ENCODE measurements at places on chromosomes 1 and 21.

- DNase-seq, result no peak
Observed at GRCh38 chr1:180271272-180272255, 41.5 kb downstream of the LHX4 start.

DNA sequence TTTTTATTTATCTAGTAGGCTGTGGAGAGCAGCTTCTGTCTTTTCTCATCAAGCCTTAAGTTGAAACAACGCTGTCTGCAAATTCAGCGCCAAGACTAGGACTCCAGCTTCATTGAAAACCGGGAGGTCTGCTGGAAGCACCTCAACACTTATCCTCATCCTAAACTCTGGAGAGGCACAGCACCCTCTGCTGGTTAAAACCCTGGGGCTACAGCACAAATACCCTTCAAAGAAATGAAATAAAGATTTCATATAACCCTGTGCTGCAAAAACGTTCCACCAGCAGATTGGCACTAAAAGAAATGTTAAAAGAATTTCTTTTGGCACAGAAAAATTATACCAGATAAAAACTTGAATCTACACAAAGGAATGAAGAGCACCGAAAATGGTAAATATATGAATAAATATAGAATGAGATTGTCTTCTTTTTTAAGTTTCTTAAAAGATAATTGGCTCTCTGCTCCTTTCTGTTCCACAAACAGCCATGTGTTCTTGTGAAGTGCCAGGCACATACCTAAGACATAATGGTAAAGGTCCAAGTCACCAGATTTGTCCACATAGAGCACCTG lies 227.7 kb upstream of the SAMSN1 start:
- DNase-seq, result peak; percentile 80

DNA sequence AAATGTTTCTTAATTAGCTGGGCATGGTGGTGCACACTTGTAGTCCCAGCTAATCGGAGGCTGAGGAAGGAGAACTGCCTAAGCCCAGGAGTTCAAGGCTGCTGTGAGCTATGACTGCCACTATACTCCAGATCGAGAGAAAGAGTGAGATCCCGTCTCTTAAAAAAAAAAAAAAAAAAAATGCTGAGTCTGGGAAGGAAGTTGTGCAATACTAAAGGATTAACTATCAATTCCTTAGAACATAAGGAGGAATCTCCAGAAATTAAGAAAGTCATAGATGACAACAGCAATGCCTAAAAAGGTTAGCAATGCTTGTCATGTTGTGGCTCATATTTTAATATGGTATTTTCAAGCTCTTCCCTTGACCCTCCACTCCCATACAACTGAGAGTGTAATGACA lies 5.3 kb downstream of the LUZP1 start:
- DNase-seq, result no peak

- peak; percentile 58 for DNase-seq
Observed at GRCh38 chr1:37919277-37919676, 27.6 kb downstream of the INPP5B start.

DNA sequence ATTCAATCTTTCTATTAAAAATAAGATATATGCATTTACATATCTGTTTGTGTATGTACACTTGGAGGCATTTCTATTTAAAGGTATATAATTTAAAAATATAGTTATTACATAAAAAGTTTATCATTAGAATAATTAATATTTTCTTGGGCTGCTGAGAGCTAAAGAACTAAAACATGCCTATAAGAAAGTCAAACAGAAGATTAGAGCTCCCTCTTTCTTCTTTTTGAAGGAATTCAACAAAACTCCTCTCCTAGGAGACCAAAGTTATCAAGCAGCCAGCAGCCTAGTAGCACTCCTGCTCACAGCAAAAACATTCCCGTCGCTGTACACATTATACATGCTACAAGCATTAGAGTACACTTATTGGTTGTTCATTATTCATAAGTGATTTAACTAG lies 216.4 kb downstream of the VAV3 start:
- DNase-seq, result no peak

GRCh38 chr1:236141447-236142252 lies 689 bp upstream of the GPR137B start:
- DNase-seq, result peak; percentile 31

GRCh38 chr1:48017716-48018115 lies 20.5 kb upstream of the TRABD2B start:
- no peak for DNase-seq

GRCh38 chr1:7845761-7846160 lies 7.1 kb downstream of the UTS2 start:
- DNase-seq, result no peak

- DNase-seq, result no peak
Observed at GRCh38 chr1:201163707-201164106, 9.4 kb upstream of the TMEM9 start.

DNA sequence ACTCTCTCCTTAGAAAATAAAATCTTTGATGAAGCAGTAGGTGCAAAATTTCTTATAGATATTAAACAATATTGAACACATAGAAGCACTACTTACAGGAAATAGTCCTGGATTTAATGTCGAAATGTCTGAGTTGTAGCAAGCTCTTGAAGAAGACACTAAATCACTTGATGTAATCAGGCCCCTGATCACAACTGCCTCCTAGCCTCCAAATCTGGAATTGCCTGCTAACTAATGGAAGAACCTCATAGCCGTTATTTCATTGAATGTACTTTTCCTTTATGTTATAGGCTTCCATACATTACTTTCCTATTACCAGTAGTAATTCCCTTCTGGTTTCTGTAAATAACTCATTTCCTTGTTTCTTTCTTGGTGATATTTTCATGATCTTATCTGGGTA lies 675.7 kb upstream of the CHRM3 start:
- DNase-seq, result no peak

GRCh38 chr1:43671193-43671592 lies 21.2 kb downstream of the KDM4A start:
- DNase-seq, result no peak

DNA sequence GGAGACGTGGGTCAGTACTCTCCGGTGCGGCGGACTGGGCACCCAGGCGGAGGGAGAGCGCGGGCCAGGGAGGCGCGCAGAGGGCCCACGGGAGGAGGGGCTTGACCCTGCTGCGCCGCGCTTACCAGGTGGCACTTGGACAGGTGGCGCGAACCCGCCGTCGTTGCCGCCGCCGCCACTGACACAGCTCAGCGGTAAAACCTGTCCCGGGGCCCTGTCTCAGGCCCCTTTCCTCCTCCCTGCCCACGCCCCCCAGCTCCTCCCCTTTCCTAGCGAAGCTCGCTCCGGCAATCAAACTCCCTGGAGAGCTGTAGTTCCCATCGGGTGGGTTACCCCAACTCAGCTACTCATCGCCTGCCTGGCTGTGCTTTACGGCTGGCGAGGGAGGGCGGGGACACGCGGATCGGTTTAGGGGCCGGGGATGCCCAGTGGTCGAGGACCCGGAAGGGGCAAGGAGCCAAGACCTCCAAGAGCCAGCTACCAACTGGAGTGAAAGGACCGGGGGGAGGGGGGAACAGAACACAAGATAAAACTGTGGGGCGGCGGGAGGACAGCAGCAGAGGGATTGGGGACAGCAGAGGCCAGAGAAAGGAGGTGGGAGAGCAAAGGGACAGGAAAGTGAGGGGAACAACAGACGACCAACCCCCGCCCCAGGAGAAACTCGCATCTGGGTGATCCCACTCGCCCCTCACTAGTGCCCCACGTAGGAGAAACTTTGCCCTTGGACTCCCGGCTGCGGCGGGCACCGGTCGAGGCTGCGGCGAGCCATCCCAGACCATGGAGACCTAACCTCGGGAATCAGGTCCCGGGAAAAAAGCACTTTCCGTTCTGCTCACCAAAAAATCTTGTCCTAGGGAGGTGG lies 2.9 kb downstream of the GFI1 start:
- no peak for DNase-seq

DNA sequence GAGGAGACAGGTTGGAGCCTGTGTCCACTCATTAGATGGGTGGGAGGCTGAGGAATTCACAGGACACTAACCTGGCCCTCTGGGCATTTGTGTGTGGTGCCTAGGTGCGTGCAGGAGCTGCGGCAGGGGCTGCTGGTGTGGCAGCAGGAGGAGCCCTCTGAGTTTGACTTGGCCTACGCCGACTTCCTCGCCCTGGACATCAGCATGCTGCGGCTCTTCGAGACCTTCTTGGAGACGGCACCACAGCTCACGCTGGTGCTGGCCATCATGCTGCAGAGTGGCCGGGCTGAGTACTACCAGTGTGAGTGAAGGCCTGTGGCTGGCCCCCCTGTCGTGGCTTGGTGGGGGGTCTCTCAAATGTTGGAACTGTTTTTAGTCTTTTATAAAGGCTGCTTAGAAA lies 3.6 kb downstream of the XKR8 start:
- no peak for DNase-seq

GRCh38 chr1:71828431-71829012 lies 453.8 kb downstream of the NEGR1 start:
- DNase-seq, result no peak

GRCh38 chr1:53992085-53992874 lies 25.7 kb downstream of the LDLRAD1 start:
- peak; percentile 17 for DNase-seq

GRCh38 chr21:39314143-39315027 lies 953 bp upstream of the BRWD1 start:
- DNase-seq, result peak; percentile 57

DNA sequence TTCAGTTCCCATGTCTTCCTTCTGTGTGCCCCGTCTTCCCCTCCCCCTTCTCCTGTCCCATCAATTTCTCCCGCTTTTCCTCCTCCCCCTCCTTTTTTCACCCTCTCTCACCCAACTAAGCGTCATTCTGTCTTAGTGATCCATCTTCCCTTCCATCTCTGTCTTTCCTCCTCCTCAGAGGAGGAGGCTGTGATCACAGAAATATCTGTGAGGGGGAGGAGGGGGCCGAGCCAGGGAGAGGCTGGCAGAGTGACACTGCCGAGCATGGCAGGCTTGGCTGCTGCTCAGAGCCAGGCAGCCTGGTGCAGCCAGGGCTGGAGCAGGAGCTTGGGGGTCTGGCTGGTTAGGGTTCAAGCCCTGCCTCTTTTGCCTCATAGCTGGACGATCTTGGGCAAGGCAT lies 7.6 kb downstream of the HTR6 start:
- no peak for DNase-seq

DNA sequence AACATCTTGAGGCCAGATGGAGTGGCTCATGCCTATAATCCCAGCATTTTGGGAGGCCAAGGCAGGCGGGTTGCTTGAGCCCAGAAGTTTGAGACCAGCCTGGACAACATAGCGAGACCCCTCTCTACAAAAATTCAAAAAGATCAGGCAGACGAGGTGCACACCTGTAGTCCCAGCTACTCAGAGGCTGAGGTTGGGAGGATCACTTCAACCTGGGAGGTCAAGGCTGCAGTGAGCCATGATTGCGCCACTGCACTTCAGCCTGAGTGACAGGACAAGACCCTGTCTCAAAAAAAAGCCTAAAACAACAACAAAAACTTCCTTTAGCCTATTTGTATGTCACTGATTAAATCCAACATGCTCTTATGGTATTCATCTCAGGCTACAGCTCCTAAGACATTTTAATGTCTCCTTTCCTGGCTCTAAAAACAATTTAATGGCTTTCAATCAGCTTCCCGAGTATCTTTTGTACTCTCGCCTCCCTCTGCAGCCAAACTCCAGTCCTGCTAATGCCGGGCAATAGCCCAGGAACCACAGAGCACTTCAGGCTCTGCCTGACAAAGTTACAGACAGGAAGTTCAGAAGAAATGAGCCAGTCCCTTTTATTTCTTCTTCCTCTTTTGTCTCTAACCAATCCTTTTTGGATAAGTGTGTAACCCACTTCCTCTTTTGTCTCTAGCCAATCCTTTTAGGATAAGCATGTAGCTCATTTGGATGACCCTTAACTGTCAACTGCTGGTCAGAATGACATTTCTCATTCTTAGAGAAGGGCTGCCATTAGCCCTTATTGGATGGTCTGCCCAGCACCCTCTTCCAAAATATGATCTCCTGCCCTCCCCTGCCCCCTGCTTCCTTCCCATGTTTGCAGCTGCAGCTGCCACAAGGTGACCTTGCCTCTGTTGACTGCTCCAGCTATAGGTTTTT lies 6.6 kb upstream of the DOP1B start:
- DNase-seq, result no peak

- DNase-seq, result no peak
Observed at GRCh38 chr1:38310079-38310478, 263.5 kb upstream of the POU3F1 start.

- DNase-seq, result no peak
Observed at GRCh38 chr1:66526991-66527390, 7.0 kb upstream of the SGIP1 start.

- no peak for DNase-seq
Observed at GRCh38 chr1:22662986-22663408, 10.0 kb downstream of the C1QB start.

DNA sequence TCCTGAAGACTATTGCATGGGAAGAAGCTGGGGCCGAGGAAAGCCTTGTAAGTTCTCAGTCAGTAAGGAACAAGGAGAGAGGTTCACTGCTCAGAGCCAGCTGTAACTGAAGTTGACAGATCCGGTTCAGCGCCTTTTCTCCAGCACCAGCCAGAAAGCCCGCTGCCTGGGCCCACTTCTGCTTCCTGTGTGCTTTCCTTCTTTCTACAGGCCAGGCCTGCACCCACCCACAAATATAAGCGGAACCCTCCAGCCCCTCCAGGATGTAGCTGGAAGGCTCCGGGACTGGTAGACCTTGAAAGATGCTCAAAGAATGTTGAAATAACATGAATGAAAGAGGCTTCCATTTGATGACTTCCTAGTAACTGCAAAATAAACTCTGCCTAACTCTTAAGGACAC lies 38.8 kb downstream of the PARP1 start:
- DNase-seq, result no peak
